Caudate nucleus (tissue), 63 donors: ENCODE measurements at places on chromosomes 1 and 21.

GRCh38 chr1:26284597-26285347, 4.9 kb downstream of the SH3BGRL3 start:
- peak; percentile 71 for DNase-seq

GRCh38 chr1:12778061-12778460, 4.5 kb downstream of the PRAMEF12 start:
- DNase-seq, result no peak

DNA sequence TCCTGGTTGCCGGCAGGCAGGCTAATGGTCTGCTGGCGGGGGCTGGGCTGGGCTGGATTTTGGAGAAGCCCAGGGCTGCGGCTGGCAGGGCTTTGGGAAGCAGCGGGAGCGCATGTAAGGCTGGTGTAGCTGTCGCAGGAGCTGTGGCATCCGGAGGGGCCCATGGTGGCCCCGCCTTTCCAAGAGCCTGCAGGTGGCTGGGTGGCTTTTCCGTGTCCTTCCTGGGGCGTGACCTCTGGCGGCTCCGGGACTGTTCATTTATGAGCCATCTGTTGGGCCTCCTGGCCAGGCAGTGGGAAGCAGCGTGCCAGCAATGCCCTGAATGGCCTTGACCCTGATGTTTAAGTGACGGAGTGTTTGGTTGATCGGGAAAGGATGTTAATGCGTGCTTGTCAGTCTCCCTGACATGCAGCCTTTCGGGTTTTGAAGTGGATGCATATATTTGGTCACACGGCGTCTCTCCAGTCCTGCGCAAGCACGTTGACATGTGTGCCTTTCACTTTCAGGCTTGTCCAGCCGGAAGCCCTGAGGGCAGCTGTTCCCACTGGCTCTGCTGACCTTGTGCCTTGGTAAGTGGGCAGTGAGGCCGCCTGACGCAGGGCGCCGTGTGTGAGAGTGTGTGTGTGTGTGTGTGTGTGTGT, 38.5 kb downstream of the AGPAT3 start:
- DNase-seq, result no peak

GRCh38 chr1:70220517-70221237, 503 bp upstream of the SRSF11 start:
- no peak for DNase-seq

DNA sequence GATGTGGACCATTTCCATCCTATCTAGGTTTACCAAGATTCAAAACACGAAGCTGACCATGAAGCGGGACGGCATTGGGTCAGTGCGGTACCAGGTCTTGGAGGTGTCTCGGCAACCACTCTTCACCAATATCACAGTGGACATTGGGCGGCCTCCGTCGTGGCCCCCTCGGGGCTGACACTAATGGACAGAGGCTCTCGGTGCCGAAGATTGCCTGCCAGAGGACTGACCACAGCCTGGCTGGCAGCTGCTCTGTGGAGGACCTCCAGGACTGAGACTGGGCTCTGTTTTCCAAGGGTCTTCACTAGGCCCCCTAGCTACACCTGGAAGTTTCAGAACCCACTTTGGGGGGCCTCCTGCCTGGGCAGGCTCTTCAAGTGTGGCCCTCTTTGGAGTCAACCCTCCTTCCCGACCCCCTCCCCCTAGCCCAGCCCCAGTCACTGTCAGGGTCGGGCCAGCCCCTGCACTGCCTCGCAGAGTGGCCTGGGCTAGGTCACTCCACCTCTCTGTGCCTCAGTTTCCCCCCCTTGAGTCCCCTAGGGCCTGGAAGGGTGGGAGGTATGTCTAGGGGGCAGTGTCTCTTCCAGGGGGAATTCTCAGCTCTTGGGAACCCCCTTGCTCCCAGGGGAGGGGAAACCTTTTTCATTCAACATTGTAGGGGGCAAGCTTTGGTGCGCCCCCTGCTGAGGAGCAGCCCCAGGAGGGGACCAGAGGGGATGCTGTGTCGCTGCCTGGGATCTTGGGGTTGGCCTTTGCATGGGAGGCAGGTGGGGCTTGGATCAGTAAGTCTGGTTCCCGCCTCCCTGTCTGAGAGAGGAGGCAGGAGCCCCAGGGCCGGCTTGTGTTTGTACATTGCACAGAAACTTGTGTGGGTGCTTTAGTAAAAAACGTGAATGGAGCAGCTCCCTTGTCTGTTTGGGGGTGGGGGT, 864 bp upstream of the CCDC24 start:
- DNase-seq, result no peak
